HFF-Myc (cell line): ENCODE measurements at places on chromosomes 12 and 14.

GRCh38 chr12:52613384-52614030 is 4.9 kb downstream of the KRT73 start:
- DNase-seq = no peak

DNA sequence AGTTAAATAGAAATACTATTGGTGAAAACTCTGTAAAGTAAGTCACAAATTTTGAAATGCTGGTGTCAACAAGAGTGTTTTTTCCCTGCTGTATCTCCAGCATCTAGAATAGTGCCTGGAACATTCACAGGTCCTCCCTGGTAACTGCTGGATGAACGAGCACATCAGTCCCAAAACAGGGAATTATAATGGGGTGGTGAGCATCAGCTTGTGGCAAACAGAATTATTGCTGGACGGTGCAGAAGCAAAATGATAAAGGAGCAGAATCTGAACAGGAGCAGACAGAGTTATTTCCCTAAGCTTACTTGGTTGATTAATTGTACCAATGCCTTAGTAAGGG is 129.9 kb downstream of the GRIP1 start:
- DNase-seq = no peak

GRCh38 chr12:49030119-49030518 is 11.5 kb upstream of the PRKAG1 start:
- no peak for DNase-seq

- no peak for DNase-seq
These were observed 15.2 kb upstream of the EAPP start for GRCh38 chr14:34554540-34555250.

DNA sequence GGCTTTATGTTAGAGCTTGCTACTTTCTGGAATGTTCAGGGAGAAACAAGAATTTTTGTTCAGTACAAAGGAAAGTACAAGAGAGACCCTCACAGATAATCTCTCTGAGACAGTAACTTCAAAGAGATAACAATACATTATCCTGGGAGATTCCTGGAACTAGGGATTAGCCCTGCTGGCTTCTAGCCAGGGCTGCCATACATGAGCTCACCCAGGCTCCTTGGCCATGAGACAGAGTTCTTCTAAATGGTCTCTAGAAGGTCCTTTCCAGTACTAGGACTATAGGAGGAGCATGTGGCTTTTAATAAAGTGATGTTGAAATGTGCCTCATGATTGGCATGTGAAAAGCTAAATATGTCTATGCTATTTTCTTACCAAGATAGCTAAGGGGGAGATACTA is 342.5 kb downstream of the EMP1 start:
- no peak for DNase-seq

DNA sequence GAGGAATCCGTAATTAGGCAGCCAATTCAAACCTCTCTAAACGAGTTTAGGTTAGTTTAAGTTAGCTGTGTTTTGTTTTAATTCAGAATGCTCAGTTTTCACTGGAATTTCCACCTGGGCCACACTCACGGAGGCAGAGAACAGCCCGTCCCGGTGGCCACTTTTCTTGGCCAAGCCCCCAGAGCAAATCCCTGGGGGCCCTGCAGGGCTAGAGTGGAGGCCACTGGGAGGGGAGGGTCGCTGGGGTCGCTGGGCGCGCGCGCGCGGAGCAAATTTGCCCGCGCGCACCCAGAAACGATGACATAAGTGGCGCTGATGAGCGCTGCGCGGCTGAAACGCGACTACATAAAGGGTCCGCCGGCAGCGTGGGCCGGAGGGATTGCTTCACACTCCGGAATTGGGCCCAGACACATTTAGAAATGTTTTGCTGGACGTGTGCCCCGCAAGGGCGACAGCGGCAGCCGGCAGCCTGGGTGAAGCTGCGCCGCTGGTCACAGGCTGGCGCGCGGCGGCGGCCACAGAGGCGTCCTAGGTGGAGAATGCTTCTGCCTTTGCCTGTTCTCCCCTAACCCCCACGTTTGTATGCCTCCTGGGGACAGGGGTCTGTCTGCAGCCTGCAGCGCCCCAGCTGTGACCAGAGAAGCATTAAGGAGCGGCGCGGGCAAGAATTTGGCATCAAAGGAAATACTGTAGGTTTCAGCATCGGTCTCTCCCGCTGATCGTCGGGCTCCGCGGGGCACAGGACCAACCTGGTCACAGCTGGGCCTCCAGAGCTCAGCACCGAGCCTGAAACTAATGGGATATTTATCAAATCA is 37.9 kb upstream of the TBX5 start:
- DNase-seq = no peak
